ENCODE measurements at places on chromosomes 1 and 21.
A peak's percentile ranks its signal among the peaks of the same experiment; 100 is the strongest.

GRCh38 chr1:53196017-53196484 is 573 bp upstream of the CPT2 start:
- no peak for DNase-seq

DNA sequence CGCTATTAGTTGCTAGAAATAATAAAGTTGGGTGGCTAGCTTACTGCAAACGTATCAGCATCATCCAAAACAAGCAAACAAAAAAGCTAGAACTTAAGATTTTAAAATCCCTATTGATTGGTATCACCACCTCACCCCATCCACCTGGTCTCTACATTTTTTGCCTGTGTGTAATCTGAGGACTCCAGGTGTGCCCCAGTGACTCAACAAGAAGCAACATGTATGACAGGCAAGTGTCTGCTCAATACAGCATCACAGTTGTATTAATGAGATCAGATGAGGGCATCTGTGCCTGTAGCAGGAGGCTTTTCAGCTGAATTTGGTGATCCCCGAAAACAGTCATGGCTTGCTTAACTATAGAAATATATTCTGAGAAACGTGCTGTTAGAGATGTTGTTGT is 14.6 kb upstream of the PAPPA2 start:
- DNase-seq = no peak

DNA sequence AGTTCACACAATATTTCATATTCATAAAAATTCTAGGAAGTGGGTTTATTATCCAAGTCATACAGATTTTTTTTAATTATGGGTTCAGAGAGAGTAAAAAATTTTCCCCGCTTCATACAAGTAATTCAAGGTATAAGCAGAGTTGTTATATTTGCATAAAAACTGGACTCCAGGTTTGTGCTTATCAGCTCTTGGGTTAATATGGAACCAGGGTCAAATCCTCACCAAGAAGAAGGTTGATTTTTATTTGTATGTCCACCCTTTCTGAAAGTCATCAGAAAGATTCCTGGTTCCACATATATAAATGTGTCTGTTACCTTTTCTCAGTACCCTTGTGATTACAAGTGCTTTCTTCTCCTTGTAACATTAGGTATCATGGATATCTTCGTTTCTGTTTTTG is 143.8 kb upstream of the PKN2 start:
- DNase-seq = no peak

DNA sequence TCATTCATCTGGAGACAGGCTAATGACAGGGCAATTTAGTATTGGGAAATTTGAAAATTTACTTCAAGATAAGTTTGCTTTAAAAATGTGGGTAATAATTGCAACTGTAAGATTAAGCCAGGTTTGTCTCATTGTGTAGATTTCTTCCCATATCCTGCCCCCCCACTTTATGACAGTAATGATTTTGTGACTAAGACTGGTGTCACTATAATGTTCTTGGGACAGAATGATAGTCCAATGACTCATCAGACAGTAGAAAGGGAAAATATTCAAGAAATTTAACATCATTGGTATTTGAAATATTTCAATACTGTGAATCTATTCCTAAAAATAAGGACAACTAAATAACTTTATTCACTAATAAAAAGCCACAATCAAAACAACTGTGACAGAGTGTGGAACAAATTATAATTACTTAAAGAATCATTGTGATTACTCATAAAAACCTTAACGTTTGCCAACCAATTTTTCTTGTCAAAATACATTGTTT is 36.7 kb downstream of the FH start:
- DNase-seq = peak; percentile 82

GRCh38 chr1:54575605-54576290 is 27.7 kb downstream of the ACOT11 start:
- DNase-seq = no peak

DNA sequence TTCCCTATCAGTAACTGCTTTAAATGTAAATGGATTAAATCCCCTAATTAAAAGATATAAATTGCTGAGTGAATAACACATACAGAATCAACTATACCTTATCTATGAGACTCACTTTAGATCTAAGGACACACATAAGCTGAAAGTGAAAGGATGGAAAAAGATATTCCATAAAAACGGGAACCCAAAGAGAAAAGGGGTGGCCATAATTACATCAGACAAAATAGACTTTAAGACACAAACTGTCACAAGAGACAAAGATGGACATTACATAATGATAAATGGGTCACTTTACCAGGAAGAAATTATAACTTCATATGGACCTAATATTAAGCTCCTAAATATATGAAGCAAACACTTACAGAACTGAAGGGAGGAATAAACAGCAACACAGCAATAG is 59.2 kb downstream of the SLC25A24 start:
- no peak for DNase-seq
